Calu3 (cell line): ENCODE measurements at places on chromosomes 5 and 9.

GRCh38 chr9:1065130-1065529 is 15.0 kb downstream of the DMRT2 start:
- no peak for DNase-seq

DNA sequence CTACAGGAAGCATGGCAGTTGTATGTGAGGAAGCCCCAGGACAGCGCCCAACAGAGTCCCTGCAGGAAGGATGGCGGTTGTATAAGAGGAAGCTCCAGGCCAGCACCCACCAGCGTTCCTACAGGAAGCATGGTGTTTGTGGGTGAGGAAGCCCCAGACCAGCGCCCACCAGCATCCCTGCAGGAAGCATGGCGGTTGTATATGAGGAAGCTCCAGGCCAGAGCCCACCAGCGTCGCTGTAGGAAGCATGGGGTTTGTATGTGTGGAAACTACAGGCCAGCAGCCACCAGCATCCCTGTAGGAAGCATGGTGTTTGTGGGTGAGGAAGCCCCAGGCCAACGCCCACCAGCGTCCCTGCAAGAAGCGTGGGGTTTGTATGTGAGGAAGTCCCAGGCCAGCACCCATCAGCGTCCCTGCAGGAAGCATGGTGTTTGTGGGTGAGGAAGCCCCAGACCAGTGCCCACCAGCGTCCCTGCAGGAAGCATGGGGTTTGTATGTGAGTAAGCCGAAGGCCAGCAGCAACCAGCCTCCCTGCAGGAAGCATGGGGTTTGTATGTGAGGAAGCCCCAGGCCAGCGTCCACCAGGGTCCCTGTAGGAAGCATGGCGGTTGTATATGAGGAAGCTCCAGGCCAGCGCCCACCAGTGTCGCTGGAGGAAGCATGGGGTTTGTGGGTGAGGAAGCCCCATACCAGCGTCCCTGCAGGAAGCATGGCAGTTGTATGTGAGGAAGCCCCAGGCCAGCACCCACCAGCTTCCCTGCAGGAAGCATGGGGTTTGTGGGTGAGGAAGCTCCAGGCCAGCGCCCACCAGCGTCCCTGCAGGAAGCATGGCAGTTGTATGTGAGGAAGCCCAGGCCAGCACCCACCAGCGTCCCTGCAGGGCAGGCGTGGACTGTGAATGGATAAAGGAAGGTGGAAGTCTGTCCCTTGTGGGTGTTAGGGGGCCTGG is 79.0 kb downstream of the DAP start:
- no peak for DNase-seq

DNA sequence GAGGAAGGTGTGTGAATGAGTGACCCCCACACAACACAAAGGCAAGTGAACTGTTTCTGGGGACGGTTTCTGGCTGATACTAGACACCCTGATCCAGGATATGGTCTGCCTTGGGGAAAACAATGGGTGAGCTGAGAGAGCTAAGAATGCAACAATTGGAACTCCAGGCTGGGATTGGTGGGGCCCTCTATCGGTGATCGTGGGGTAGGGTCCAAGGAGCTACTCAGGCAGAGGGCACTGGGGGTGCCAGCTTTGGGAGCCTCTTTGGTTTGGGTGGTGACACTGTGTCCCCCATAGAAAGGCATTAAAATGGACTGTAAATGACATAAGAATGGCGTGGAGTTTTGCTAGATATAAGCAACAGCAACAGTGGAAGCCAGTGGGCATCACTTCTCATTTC is 439.1 kb downstream of the DMAC1 start:
- no peak for DNase-seq

DNA sequence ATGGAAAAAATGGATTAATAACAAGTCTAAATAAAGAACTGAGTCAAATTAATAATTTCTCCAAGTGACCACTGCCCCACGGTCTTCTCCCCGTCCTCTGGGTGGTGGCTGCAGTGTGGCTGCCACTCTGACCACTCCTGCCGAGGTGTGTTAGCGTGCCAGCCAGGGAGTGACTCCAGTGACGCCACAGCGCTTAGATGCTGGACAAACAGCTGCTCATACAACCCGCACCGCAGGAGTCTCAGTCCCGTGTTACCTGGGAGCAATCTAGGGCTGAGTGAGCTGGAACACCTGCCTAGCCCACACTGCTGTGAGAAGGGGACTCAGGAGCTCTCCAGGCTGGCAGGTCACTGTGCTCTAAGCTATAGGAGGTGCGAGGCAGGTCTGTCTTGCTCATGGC is 10.2 kb downstream of the MAPK9 start:
- no peak for DNase-seq

DNA sequence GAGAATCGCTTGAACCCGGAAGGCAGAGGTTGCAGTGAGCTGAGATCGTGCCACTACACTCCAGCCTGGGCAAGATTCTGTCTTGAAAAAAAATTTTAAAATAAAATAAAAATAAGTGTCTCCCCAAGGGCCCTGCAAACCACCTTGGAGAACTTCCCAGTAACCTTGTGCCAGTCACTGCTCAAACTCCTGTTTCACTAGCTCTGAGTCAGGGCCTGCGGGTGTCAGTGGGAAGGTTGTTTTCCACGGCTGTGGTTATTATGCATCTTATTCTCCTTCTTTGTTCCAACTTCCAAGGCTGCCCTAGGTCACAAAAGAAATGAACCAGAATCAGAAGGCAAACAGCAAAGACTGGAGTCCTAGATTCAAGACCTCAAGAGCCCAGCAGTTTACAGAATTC is 246.7 kb downstream of the ADAMTSL1 start:
- DNase-seq: no peak

GRCh38 chr5:54743997-54744788 is 226.6 kb downstream of the SNX18 start:
- DNase-seq: peak; percentile 32

GRCh38 chr9:113499876-113500497 is 36.5 kb downstream of the RGS3 start:
- DNase-seq: no peak

GRCh38 chr5:102921341-102922044 is 166.4 kb downstream of the PAM start:
- no peak for DNase-seq

DNA sequence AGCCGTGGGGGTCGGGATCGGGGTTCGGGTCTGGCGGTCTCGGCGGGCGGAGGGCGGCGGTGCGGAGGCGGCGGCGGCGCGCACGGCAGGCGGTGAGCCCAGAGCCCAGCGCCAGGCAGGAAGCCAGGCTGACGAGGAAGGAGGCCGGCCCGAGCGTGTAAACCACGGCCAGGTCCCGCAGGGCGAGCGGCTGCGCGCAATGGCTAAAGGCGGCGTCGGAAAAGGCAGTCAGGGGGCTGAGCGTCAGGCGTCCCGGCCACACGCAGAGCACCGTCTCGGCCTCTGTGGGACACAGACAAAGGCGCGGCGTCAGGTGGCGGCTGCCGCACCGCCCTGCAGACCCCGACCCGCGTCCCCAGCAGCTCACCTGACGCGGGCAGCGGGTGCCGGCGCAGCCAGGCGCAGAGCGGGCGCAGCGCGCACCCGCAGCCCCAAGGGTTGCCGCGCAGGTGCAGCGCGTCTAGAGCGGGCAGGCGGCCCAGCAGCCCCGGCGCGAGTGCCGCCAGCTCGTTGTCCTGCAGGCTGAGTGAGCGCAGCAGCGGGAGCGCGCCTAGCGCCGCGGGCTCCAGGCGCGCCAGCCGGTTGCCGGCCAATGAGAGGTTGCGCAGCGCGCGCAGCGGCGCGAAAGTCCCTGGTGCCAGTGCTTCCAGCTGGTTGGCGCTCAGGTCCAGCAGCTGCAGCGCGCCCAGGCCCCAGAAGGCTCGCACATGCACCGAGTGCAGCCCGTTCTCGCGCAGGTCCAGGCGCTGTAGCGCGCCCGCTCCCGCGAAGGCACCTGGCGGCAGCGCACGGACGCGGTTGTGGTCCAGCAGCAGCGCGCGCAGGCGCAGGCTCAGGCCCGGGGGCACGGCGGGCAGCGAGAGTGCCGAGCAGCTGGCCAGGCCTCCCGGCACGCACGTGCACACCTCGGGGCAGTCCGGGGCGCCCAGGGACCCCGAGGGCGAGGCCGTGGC is 671 bp downstream of the LRRC26 start:
- peak; percentile 57 for DNase-seq

GRCh38 chr5:162096448-162096847 is 28.9 kb downstream of the GABRG2 start:
- DNase-seq: no peak

DNA sequence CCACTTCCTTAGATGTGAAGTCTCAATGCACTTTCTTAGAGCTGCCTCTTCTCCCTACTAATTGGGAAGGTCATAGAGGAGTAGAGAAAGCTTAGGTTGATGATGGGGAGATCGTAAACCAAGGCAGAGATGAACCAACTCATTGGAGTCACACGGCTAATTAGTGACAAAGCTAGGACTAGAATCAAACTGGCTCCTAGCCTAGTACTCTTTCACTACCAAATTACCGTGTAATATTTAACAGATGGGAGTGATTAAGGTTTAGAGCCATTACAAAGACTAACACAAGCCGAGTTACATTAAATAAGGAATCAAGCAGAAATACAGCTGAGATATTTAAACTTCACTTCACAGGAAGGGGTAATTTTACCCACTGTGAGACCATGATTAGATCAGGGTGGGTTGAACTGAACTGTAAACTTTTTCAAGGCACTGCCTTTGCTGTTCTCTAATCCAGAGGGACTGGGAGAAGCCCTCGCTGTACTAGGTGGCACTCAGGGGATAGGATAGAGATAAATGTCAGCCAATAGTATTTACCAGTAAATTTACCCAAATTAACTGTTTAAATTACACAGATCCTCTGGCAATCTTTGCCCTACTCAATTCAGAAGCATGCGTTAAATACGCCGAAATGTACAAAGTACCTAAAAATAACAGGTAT is 166.4 kb upstream of the PIK3R1 start:
- no peak for DNase-seq

- no peak for DNase-seq
Measured at GRCh38 chr9:98654247-98654646, 54.5 kb downstream of the GABBR2 start.

- no peak for DNase-seq
Measured at GRCh38 chr5:112570708-112571444, 151.8 kb upstream of the EPB41L4A start.

- DNase-seq: peak; percentile 63
Measured at GRCh38 chr9:128072144-128073021, 4.4 kb downstream of the SLC25A25 start.

DNA sequence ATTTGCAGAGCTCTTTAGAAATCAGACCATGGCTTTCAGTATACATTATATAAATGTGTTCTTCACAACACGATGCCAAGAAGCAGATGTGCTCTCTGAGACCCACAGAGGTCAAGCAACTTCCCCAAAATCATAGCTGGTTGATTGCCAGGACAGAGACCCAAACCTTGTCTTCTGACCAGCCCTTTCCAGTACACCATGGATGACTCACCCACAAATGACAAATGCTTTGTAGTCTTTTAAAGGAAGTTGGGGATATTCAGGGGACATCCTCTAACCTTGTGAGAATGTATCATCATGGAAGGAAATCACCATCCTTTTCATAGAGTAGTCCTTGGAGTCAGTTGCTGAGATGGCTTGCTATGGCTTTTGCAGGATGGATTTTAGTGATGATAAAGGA is 30.1 kb downstream of the ZNF462 start:
- no peak for DNase-seq

DNA sequence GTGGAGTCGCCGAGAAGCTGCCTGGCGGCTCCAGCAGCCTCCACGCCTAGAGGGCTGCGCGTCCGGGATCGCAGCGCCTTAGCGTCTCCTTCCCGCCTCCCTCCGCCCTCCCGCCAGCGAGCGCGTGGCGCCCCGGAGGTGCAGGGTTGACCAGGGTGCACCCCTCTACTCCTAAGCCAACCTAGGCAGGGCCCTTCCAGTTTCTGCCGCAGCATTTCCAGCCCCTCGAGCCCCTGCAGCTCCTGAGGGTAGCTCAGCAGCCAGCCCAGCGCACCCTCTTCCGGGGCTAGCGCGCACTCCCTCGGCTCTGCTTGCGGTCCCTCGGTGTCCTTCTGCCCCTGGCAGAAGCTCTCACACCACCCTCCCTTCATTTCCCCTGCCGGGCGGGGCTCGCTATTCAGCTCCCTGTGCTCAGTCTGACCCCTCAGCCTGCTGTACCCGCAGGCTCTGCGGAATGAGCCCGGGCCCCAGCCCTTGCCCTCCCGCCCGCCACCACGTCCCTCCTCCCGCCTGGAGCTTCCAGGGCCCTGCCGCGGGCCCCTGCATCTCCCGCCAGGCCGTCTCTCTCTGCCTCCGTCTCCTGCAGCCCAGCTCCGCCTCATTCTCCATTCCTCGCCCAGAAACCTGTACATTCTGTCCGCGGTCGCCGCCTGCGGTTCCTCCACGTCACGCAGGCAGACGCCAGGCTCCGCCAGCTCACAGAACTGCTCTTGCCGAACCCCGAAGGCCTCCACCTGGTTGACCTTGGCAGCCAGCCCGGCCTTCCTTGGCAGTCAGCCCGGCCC is 61.8 kb downstream of the SPATA31C2 start:
- peak; percentile 86 for DNase-seq

GRCh38 chr5:121415270-121415669 is 436.4 kb upstream of the FTMT start:
- no peak for DNase-seq
